ENCODE measurements at places on chromosomes 7 and 10. TPM values are rescaled to one million over a fixed set of nuclear protein-coding genes. Genes with fewer than 3 reads are reported as not detected.

HEPACAM2 gene
- not detected for total RNA-seq

DNA sequence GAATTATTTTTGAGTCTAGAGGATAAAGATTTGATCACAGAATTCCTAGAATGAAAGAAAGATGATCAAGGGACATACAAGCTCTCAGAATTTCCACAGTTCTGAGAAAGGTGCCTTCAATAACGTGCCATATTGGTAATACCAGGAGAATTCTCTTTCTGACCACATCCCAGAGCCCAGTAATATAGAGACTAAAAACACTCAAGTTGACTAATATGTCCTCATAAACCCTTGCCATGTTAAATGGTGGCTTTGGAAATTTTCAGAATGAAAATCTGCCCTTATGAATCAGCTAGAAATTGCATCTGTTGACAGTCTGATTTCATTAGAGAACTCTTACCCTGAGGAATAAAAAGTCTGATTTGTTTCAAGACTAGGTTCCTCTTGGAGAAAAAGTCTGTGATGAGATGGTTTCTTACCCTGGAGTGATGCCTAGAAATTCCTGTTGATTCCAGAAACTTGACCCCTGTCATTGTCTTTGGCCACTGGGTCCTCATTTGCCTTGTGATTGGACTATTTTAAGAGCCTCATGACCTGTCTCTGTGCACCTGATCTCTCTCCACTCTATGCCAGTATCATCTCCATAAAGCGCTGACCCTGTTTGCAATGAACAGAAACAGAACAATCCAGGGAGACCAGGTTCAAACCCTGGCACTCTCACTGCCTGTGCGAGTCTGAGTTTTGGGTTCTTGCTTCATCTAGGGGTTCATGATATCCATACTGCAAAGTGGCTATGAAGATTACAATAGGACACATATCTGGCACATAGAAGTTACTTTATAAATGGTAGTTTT, 3.3 kb downstream of the IL2RA start:
- no peak for DNase-seq

DNA sequence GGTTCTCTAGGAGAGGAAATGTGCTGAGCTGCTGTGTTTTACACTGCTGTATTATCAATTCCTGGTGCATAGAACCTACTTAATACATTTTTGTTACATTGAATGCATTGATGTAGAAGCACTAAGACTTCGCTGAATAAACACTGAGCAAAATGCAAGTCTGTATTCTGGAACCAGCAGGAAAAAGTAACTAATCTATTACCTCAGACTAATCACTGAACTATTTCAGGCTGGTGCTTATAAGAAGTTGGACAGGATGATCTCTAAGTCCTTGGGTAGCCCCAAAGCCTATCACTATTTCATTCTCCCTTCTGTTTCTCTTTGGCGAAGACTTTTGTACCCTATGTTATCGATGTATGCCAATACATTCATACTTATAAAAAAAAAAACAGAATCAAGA, 87.2 kb upstream of the LRRTM3 start:
- no peak for DNase-seq

- DNase-seq, result no peak
These were observed 79.9 kb downstream of the GPR26 start for GRCh38 chr10:123746061-123746460.
